ENCODE measurements at places on chromosomes 3 and 15.

DNA sequence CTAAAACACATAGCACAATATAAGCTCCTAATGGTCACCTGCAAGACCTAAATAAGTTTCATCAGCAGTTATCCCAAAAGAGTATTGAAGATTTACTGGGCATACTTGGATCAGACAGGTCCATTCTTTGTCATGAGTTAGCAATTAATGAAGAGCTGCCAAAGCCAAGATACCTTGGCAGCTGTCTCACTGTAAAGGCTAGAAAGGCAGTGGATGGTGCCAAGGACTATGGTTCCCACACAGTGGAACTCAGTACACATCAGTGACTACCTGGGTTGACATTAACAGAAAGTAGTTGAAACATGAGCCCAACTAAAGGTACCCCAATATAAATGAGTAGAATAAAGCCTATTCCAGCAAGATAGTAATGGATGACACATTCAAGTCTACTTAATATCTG lies 41.1 kb upstream of the TMCO5A start:
- DNase-seq: no peak

DNA sequence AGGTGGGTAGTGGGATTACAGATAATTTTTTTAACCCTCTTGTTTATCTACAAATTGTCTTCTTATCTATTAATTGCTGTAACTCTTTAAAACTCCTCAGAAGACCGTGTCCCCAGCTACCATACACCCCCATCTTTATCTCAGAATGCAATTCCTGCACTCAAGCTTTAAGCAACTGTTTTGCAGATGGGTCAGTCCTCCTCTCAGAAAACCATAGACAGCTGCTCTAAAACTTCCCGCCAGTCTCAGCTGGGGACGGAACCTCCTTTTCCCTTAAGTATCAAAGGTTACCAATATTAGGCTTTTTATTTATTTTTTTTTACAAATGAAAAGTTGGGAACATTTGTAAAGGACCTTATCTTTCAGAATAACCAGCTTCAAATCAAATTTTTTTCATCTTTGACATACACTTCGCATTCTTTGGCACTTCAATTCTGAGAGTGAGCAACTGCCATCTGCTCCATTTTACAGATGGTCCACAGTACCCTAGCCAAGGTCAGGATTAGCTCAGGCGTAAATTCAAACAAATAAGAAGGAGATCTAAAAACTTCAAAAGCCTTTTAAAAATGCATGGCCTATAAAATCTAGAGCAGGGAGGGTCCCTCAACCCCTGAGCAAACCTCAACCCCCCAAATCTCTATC lies 1.3 kb downstream of the GATM start:
- DNase-seq: no peak

DNA sequence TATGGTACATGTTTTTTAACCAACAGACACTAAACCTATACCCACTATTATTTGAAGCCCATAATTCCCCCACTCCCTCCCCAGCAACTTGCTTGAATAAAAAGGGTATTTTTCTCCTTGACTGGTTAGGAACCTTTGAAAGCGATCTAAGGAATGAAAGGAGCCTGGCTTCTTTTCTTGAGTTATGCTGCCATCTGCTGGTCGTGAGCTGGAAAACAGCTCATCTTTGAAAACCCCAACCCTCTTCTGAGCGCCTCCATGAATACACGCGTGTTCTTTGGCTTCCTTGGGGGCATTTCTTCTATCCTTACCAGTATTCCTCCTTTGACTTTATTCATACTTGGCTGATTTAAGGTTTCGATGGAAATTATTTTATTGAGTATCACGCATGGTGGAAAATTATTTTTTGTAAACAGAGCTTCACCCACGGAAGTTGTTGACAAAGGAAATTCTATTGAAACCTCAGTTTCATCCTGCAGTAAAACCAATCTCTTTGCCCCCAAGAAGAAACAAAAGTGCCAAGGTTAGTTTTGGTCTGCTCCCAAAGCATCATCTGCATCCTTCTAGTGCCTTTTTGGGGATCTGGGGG lies 171.6 kb downstream of the SV2B start:
- peak; percentile 53 for DNase-seq

GRCh38 chr3:10495003-10495402 lies 10.4 kb downstream of the ATP2B2 start:
- no peak for DNase-seq

DNA sequence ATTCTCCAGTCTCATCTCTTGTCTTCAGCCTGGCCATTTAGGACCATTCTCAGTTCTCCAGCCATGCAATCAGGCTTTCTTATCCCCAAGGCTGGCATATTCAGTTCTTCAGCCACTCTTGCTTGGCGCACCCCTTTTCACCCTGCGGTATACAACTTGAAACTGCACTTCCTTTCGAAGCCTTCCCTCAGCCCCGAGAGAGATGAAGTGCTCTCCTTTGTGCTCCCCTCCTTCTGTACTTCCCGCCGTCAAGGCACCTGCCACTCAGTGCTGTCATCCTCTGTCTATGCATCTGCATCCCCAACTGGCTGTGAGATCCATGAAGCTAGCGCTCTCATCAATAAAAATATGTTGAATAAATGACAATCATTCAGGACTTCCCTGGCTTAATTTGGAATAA lies 45.7 kb downstream of the MORC1 start:
- DNase-seq: no peak

DNA sequence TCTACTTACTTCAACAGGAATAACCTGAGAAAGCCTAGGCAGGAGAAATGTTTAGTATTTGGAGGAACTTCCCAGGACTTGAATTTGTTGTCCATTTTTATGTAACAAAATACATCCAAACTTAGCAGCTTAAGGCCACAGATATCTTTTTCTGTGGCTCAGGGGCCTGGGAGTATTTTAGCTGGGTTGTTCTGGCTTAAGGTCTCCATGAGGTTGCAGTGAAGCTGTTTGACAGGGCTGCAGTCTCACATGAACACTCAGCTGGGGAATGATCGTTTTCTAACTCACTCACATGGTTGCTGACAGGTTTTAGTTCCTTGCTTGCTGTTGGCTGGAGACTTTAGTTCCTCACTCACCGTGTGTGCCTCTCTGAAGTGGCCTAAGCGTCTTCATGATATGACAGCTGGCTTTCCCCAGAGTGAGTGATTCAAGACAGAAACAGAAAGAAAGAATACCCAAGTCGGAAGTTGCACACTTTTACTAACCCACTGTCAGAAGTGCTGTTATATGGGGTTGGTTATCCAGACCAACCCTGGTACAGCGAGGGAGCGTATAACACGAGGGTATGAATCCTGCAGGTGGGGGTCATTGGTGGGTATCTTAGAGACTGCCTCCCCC lies 229.7 kb upstream of the TBL1XR1 start:
- DNase-seq: no peak

- DNase-seq: no peak
Measured at GRCh38 chr15:70140025-70140542, 42.4 kb upstream of the TLE3 start.

DNA sequence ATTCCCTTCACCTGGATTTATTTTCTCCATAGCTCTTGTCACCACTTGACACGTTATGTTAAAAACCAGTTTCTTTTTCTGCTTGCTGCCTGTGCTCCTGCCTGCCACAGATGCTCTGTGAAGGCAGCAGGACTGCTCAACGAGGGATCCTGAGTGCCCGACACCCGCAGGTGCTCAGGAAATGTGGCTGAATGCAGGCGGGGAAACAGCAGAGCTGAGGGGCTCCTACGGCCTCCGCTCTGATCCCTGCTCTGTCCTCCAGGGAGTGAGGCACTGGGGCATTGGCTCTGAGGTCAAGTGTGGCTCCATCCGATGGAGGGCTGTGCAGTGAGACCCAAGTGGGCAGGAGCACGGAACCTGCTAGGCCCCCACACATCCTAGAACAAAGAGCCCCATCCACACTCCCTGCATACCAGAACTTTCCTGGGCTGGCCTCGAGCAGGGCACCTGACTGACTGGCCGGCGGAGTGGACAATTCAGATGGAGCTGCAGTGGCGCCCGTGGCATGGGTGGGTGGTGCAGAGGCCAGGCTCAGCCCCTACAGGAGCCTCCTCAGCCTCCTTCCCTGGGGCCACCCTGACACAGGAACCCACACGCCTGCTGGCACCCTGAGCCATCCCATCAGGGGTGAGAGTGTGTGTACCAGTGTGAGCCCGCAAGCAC lies 27.9 kb downstream of the IQSEC1 start:
- DNase-seq: no peak

DNA sequence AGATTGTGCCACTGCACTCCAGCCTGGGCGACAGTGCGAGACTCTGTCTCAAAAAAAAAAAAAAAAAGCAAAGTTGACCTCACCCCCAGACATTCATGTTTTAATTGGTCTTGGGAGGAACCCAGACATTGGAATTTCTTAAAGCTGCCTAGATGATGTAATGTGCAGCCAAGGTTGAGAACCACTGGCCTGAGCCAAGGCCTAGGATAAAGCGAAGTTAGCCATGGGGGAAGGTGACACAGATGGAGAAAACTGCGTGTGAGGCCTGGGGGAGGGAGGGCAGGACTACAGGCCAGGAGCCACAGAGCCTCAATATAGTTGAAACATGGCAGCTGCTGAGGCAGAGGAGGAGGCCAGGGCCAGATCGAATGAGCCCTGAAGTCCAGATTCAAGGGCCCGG lies 21.0 kb downstream of the GLB1 start:
- no peak for DNase-seq

- DNase-seq: no peak
Measured at GRCh38 chr3:66449411-66449974, 51.3 kb downstream of the LRIG1 start.

GRCh38 chr15:61441891-61442290 lies 212.8 kb upstream of the RORA start:
- DNase-seq: no peak

DNA sequence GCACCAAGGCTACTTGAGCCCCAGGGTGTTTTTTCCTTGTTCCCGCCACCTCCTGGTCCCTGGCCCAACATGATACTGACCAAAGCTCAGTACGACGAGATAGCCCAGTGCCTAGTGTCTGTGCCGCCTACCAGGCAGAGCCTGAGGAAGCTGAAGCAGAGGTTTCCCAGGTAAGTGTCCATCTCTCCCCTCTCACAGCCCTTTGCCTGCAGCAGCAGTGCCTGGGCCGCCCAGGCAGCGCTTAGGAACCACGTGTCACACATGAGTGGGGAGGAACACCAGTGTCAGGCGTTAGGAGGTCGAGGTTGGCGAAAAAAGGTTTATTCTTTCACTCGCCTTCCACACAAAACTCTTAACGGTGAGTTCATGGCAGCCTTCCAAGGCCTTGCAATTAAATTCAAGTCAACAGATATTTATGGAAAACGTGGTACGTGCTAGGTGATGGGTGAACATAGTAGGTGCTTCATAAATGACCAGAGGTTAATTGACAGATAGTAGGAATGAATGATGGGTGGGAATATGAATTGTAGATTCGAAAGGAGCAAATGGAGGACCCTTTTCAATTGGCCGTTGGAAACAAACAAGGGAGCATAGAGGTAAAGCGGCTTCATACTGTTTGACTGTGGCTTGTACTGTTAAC lies 486 bp downstream of the CDIN1 start:
- DNase-seq: no peak

DNA sequence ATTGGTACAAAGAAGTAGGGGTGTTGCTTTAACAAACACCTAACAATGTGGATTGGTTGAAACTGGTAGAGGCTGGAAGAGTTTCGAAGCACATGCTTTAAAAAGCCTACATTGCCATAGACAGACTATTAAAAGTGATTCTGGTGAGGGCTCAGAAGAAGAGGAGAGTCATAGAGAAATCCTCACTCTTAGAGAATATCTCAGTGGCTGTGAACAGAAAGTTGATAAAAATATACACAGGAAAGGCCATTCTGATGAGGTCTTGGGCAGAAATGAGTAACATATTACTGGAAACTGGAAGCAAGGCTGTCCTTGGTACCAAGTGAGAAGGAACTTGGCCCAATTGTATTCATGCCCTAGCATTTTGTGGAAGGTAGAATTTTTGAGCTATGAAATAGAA lies 173.7 kb upstream of the CRBN start:
- no peak for DNase-seq

Data from left hindlimb (tissue), 1 donor.